ENCODE measurements at places on chromosomes 5 and 9.

- DNase-seq = no peak
These were observed 93.6 kb downstream of the TRIO start for GRCh38 chr5:14236757-14237156.

DNA sequence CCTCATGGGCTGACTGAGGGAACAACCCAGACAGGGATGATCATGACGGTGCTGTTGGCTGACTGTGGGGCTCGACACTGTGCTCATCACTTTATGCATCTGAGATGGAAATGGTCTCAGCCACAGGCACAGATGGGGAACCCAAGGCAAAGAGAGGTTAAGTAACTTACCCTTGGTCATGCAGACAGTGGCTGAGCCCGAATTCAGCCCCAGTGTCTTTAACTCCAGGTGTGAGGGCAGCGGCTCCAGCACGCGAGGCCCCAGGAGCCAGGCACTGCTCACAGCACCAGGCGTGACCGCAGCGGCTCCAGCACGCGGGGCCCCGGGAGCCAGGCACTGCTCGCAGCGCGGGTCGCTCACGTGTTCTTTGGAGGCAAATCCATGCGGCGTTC lies 45.3 kb upstream of the FCN1 start:
- no peak for DNase-seq

DNA sequence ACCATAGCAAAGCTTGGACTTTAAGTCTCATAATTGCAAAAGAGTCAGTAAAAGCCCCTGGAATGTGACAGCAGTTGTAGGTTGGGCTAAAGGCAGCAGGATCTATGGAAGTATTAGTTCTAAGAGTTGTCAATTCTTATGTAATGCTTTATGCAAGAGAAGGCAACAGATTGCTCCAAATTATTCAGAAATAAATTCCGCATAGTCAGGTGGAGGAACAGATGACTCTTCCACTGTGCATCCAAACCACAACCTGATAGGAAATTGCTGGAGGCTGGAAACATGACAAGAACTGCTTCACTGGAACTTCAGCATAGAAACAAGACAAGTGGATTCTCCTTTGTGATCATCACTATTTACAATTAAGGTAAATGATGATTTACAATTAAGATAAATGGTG lies 101.0 kb downstream of the STARD4 start:
- DNase-seq = no peak

GRCh38 chr5:67283988-67284487 lies 87.4 kb upstream of the CD180 start:
- DNase-seq = no peak

GRCh38 chr5:173454361-173454735 lies 126.1 kb upstream of the STC2 start:
- DNase-seq = no peak
